Activated T-cell treated with anti-CD3 and anti-CD28 coated beads, Interleukin-2, amount 50 U/mL, for 72 hours (primary cell): ENCODE measurements at places on chromosomes 5 and 9. TPM values are rescaled to one million over a fixed set of nuclear protein-coding genes. Genes with fewer than 3 reads are reported as not detected.
A peak's percentile ranks its signal among the peaks of the same experiment; 100 is the strongest.

GRCh38 chr9:89597711-89598362 lies 7.0 kb upstream of the GADD45G start:
- no peaks in the 10 kb centered on the region for H3K36me3 ChIP-seq
- DNase-seq: peak; percentile 57
- no peak overlapping the region for H3K27ac ChIP-seq
- no peak overlapping the region for H3K4me3 ChIP-seq

The TXNDC8 gene
- not detected for total RNA-seq

DNA sequence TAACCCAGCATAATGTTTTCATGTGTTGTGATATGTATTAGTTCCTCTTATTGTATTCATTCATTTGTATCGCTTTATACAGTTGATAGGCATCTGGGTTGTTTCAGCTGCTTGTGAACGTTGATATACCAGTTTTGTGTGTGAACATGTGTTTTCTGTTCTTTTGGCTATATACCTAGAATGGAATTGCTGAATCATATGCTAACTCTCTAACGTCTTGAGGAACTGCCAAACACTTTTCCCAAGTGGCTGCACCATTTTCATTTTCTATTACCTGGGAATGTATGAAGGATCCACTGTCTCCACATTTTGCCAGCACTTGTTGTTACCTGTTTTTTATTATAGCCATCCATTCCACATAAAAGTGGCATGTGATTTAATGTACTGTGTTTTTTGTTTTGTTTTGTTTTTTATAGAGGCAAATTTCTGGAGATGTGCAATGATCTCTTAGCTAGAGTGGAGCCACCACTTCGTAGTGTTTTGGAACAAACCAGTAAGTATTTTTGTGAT lies 34.6 kb downstream of the HSPA4 start:
- peaks cover 5% of the 10 kb centered on the region for H3K4me1 ChIP-seq
- H3K4me3 ChIP-seq: no peak overlapping the region
- H3K27ac ChIP-seq: peak overlapping the region; percentile 90
- H3K27me3 ChIP-seq: no peaks in the 10 kb centered on the region
- H3K36me3 ChIP-seq: peaks cover 27% of the 10 kb centered on the region
- DNase-seq: no peak

- H3K27me3 ChIP-seq: peaks cover 36% of the 10 kb centered on the region
- no peak overlapping the region for H3K4me3 ChIP-seq
- peak overlapping the region; percentile 2 for H3K27ac ChIP-seq
- peaks cover 12% of the 10 kb centered on the region for H3K4me1 ChIP-seq
- H3K36me3 ChIP-seq: peaks cover 8% of the 10 kb centered on the region
Measured at GRCh38 chr9:91012933-91013841, 211.6 kb downstream of the SYK start.

The NUTM2F gene
- not detected for total RNA-seq

DNA sequence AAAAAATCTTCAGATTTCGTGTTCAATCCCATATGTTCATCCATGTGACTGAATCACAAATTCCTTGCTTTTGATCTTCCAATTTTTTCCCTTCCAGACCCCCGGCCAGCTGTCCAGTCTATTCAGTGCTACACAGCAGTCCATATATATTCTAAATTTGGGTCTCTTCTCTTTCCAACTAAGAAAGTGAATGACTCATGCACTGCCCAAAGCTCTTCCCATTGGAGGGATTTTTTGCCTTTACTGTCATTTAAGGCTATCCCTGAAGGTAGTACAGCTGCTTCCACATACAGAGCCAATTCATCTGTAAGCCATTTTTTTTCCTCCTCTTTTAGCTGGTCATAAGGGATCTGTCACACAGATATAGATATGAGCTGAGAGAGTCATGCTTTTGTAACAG lies 478.3 kb downstream of the DMRT2 start:
- H3K27ac ChIP-seq: no peak overlapping the region
- H3K27me3 ChIP-seq: peaks cover 13% of the 10 kb centered on the region
- no peak for DNase-seq
- no peak overlapping the region for H3K4me3 ChIP-seq
- no peaks in the 10 kb centered on the region for H3K36me3 ChIP-seq
- no peaks in the 10 kb centered on the region for H3K4me1 ChIP-seq

DNA sequence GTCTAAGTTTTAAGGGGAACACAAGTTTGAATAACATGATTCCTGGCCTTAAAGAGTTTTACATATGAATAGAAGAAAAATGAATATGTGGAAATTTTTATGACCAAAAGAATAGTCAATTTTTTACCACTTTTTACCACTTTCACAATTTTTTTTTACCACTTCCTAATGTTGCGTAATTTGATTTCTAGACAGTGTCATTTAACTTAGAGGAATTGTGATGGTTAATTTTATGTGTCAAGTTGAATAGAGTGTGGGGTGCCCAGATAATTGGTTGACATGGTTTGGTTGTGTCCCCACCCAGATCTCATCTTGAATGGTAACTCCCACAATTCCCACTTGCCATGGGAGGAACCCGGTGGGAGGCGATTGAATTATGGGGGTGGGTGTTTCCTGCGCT lies 416.6 kb downstream of the KIF4B start:
- no peak overlapping the region for H3K27ac ChIP-seq
- no peaks in the 10 kb centered on the region for H3K4me1 ChIP-seq
- H3K36me3 ChIP-seq: no peaks in the 10 kb centered on the region
- H3K27me3 ChIP-seq: no peaks in the 10 kb centered on the region
- no peak overlapping the region for H3K4me3 ChIP-seq
- DNase-seq: no peak

DNA sequence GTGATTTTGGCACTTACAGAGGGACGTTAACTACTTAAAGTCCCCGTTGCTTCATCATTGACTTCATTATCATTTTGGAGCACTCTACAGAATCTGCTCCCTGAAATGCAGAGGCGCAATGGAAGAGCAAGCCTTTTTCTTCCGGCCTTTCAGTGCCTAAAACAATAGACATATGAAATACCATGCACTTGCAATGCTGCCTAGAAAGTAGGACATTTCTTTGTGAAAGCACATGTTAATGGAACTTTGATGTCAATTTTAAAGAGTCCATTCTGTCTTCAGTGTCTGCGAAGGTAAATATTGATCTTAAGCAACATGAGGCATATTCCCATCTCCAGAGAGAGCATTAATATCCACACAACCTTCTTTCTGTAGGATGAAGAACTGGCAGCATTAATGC lies 36.3 kb downstream of the ITGA2 start:
- DNase-seq: no peak
- no peak overlapping the region for H3K4me3 ChIP-seq
- peaks cover 10% of the 10 kb centered on the region for H3K27me3 ChIP-seq
- no peaks in the 10 kb centered on the region for H3K36me3 ChIP-seq
- H3K4me1 ChIP-seq: peaks cover 13% of the 10 kb centered on the region

- H3K27me3 ChIP-seq: peaks cover 7% of the 10 kb centered on the region
- H3K27ac ChIP-seq: peak overlapping the region; percentile 86
- peaks cover 25% of the 10 kb centered on the region for H3K4me1 ChIP-seq
- H3K4me3 ChIP-seq: peak overlapping the region; percentile 59
Measured at GRCh38 chr9:6566409-6567139, 79.0 kb downstream of the GLDC start.

GRCh38 chr9:16133556-16134227 lies 580.8 kb downstream of the CCDC171 start:
- H3K4me3 ChIP-seq: no peak overlapping the region
- peak; percentile 4 for DNase-seq
- no peak overlapping the region for H3K27ac ChIP-seq

DNA sequence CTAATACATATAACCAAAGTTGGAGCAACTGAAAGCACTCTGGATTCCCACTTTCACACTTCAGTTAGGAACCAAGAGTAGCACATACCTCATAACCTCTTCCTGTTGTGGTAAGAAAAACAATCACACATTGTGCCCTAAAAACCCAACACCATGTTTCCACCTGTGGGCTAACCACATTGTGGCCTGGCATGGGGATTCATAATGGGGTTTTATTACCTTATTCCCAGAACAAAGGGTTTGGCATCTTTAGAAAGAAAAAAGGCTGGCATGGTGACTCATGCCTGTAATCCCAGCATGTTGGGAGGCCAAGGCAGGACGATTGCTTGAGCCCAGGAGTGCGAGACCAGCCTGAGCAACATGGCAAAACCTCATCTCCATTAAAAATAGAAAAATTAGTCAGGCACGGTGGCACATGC lies 60.6 kb downstream of the HSD17B3 start:
- no peaks in the 10 kb centered on the region for H3K36me3 ChIP-seq
- H3K4me3 ChIP-seq: peak overlapping the region; percentile 12
- H3K27ac ChIP-seq: peak overlapping the region; percentile 91
- peaks cover 22% of the 10 kb centered on the region for H3K4me1 ChIP-seq

- no peak overlapping the region for H3K4me3 ChIP-seq
- H3K4me1 ChIP-seq: no peaks in the 10 kb centered on the region
- H3K27me3 ChIP-seq: no peaks in the 10 kb centered on the region
- H3K36me3 ChIP-seq: no peaks in the 10 kb centered on the region
- no peak for DNase-seq
Measured at GRCh38 chr5:15966066-15966640, 213.4 kb downstream of the MARCHF11 start.

- H3K27ac ChIP-seq: no peak overlapping the region
- H3K4me3 ChIP-seq: peak overlapping the region; percentile 80
- H3K36me3 ChIP-seq: no peaks in the 10 kb centered on the region
Measured at GRCh38 chr5:78509884-78510769, 138.4 kb downstream of the LHFPL2 start.

- H3K27me3 ChIP-seq: no peaks in the 10 kb centered on the region
- peaks cover 14% of the 10 kb centered on the region for H3K36me3 ChIP-seq
- no peak overlapping the region for H3K4me3 ChIP-seq
- H3K27ac ChIP-seq: no peak overlapping the region
- H3K4me1 ChIP-seq: peaks cover 19% of the 10 kb centered on the region
Measured at GRCh38 chr9:3490957-3491356, 34.8 kb downstream of the RFX3 start.

DNA sequence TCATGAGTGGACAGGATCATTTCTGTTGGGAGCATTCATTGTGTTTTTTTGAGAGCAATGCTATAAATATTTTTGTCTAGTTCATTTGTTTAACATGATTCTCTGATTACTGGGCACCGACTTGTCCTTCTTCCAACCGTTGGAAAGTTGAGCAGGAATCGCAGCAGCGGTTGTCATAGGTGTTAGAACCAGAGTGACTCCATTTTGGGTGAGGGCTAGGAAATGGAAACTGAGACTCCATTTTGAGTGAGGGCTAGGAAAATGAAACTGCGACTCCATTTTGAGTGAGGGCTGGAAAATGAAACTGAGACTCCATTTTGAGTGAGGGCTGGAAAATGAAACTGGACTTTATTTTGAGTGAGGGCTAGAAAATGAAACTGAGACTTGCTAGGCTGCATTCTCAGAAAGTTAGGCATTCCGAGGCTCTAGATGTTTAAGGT lies 100.6 kb downstream of the ICE1 start:
- peak; percentile 26 for DNase-seq
- H3K27ac ChIP-seq: peak overlapping the region; percentile 69
- no peaks in the 10 kb centered on the region for H3K27me3 ChIP-seq
- H3K36me3 ChIP-seq: peaks cover 12% of the 10 kb centered on the region
- peaks cover 41% of the 10 kb centered on the region for H3K4me1 ChIP-seq

DNA sequence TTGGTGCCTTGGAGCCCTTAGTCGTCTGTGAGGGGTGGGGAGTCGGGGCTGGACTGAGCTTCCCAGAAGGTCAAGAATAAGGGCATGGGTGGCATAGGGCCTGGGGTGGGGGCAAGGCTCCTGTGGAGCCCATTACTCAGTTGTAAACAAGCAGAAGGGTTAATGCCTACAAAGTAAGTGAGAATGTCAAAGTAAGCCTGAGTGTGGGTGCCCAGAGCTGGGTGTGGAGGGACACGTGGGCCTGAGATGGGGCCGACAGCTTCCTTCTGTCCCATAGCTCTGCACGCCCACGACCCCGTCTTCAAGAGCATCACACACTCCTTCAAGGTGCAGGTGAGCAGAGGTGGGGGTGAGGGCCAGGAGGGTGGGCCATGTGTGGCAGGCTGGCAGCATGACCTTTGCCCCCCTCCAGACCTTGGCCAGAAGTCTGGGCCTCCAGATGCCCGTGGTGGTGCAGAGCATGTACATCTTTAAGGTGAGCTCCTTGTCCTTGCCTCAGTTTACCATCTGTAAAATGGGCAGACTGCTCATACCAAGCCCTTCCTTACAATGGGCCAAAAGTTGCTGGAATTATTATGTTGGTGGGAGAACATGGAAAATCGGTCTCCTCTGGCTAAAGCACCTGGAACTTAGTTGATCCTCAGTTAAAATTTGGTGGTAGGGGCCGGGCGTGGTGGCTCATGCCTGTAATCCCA lies 11.1 kb downstream of the DOLK start:
- DNase-seq: no peak
- no peaks in the 10 kb centered on the region for H3K4me1 ChIP-seq
- no peak overlapping the region for H3K4me3 ChIP-seq

DNA sequence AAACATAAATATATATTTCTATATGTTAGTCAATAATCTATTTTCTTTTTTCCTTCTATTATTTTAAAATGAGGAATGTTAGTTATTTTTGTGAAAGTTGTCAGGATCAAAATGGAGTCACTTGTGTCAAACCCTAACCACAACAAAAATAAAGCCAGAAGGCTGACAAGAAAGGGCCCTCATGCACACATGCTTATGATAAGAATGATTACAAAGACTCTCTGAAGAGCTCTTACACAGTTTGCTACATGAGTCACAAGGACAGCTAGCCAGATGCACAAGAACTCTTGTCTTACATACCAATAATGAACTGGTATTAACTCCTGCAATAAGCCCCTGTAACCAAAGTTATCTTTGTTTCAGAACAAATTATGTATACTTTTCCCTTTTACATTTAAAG lies 64.7 kb downstream of the GGTA1 start:
- no peaks in the 10 kb centered on the region for H3K36me3 ChIP-seq
- H3K4me1 ChIP-seq: no peaks in the 10 kb centered on the region
- DNase-seq: no peak
- H3K27me3 ChIP-seq: peaks cover 7% of the 10 kb centered on the region
- H3K4me3 ChIP-seq: no peak overlapping the region

The HEMGN gene
- total RNA-seq: 1.1 TPM

- peaks cover 15% of the 10 kb centered on the region for H3K4me1 ChIP-seq
- H3K4me3 ChIP-seq: peak overlapping the region; percentile 26
- H3K27ac ChIP-seq: peak overlapping the region; percentile 19
- H3K27me3 ChIP-seq: peaks cover 9% of the 10 kb centered on the region
- no peak for DNase-seq
Measured at GRCh38 chr9:37371565-37372464, 50.7 kb upstream of the GRHPR start.
